ENCODE measurements at places on chromosomes 13 and 19.

- DNase-seq = no peak
These were observed 652 bp downstream of the CHERP start for GRCh38 chr19:16541526-16542044.

- DNase-seq = no peak
These were observed 35.7 kb upstream of the DPRX start for GRCh38 chr19:53596056-53596455.

GRCh38 chr19:45778010-45778661 is 4.2 kb downstream of the DMPK start:
- DNase-seq = no peak

- DNase-seq = no peak
These were observed 4.8 kb downstream of the PDX1 start for GRCh38 chr13:27924529-27925141.

All from effector CD4-positive, alpha-beta T cell (primary cell).